ENCODE measurements at places on chromosomes 11 and 22. TPM values are rescaled to one million over a fixed set of nuclear protein-coding genes. Genes with fewer than 3 reads are reported as not detected.

- no peak for DNase-seq
Measured at GRCh38 chr22:21055880-21056319, 10.2 kb downstream of the LRRC74B start.

DNA sequence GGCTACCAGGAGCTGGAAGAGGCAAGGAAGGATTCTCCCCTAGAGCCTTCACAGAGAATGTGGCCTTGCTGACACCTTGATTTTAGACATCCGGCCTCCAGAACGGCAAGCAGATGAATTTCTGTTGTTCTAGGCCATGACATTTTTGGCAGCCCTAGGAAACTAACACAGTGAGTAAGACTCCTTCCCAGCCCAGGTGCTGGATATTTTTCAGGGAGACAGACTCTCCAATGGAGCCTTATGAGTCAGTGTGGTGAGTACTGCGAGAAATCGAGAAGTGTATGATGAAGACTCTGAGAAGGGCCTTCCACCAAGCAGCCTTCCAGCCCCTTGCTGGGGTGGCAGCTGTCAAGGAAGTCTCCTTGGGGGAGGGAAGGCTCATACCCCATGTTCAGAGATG is 114.4 kb downstream of the OSBP2 start:
- DNase-seq = no peak

DNA sequence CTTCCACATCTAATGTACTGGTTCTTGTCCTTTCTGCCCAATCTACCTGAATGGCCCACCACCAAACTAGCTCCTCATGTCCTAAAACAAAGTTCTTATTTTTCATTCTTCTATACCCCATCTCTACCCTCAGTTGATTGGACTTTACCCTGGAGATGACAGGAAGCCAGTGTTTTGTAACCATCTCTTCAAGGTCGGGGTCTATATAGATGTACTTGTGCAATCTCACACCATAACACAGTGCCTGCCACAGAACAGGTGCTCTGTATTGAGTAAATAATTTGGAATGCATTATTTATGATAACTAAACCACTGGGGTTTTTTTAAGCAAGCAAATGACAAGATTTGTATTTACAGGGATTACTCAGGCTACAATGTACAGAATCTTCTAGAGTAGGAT is 76.7 kb upstream of the FAM181B start:
- no peak for DNase-seq

GRCh38 chr11:55673860-55674259 is 11.9 kb downstream of the OR4C6 start:
- no peak for DNase-seq

- DNase-seq = no peak
Measured at GRCh38 chr11:1267441-1268100, 41.9 kb downstream of the TOLLIP start.

DNA sequence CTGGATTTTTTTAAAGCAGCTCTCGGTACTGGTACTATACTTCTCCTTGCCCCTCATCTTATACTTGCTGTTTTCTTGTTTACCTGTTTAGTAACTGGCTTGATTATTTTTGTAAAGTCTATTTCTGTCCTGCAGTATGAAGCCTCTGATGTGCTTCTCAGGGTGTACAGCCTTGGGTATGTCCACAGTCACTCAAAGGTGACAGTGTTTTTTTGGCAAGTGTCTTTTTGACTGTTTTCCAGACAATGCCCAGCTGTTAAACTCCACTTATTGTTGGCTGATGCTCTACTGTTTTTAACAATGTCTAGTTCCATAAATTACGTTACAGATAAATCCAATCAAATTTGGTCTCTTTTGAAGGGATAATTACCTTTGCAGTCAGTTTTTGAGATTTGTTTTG is 475.2 kb downstream of the JRKL start:
- no peak for DNase-seq

DNA sequence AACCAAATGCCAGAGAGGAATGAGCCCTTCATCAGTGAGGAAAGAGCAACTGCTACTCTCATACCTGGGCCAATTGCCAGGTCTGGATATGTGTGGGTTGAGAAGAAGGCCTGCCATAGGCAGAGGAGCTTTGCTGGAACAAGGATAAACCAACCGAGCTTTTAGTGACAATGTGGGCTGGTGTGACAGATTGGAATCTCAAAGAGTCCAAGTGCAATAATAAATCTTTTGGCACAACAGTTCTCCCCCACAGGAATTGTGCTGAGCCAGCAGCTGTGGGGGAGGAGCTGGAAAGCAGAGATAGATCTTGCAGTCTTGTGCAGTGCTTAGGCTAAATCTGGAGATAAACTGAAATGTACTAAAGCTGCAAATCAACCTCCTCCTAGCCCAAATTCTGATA is 79.4 kb upstream of the ISX start:
- DNase-seq = no peak

DNA sequence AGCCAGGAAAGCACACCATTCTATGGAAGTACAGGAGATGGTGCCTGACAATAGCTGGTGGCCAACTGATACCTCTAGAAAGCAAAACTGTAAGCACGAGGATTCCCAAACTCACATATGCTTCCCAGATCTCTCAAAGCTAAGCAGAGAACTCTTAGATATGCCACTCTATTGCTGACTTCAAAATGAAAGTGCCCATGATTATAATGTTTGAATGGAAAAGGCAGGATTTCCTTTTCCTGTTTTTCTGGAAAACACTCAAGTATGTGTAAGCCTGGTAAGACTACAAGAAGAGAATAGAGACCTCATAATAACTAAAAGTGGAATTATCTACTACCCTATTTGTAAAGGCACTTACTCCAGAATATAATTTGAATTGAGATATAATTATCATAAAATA is 2.6 kb upstream of the CARD18 start:
- peak; percentile 59 for DNase-seq

DNA sequence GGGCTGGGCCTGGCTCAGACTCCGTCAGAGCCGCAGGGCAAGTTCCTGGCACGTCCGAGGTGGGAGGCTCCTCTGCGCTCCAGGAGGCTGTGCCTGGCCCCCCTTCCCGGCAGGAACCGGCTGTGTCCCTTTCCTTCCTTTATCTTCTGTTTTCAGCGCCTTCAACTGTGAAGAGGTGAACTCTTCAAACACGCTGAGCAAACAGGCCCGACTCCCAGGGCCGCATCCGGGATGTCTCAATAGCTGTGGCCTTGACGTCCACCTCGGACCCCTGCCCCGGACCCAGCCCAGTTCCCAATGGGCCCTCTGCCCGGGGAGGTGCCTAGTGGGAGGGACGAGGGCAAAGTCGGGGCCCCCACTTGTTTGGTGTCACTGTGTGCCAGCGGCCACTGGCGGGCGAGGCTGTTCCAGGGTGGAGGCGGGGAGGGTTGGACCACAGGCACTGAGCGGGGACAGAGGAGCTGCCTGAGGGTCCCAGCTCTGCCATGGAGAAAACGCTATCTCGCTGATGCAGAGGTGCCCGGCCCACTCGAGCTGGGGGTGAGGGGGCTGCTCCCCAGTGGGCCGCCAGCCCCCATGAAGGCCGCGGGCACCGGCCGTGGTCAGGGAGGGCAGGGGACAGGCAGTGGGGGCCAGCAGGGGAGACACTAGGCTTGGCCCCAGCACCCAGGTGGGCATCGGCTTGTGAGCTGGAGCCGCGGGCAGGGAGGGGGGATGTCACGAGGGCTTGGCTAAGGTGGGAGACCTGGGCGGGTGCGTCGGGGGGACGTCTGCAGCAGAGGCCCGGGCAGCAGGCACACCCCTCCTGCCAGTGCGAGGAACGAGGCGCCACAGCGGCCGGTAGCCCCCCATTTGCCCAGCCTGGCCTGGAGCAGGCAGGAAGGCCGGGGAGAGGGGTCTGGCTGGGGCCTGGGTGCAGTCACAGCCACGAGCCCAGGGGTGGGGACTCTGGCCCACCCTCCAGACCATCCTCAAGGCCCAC is 2.7 kb upstream of the MUC5B start:
- DNase-seq = no peak

Gene ZNF280B
- total RNA-seq = 0.28 TPM
